CD8-positive, alpha-beta T cell (primary cell): ENCODE measurements at places on chromosomes 2 and 18.

GRCh38 chr2:223043164-223043941 is 8.6 kb upstream of the KCNE4 start:
- no peak for DNase-seq

DNA sequence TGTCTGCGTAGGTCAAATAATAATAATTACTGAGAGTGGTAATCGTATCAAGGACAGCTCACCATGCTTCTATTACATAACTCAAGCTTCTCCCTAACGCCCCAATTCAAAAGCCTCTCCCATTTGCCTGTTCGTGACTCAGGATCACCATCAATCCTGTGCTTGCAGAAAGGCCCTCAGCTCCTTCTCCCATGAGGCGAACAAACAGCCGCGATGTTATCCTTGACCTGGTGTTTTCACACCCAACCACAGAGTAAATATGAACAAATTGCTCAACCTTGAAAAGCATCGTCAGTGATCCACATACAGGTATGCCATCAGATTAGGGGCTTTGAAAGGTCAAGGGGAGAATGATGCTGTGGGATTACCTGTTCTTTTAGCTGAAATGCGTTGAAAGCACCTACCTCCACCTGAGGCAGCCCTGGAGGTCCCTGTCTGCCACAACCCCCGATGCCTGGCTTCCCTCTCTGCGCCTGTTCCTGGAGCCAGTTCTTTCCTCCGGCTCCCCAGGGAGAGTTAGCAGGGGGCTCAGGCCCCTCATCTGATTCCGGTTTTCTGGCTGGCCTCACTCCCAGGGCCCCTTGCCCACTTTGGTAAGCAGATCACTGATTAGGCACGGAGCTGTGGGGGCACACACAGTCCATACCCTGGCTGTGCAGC is 39.1 kb upstream of the ODC1 start:
- DNase-seq, result no peak

GRCh38 chr2:177147093-177147694 is 65.4 kb upstream of the HNRNPA3 start:
- DNase-seq, result no peak

DNA sequence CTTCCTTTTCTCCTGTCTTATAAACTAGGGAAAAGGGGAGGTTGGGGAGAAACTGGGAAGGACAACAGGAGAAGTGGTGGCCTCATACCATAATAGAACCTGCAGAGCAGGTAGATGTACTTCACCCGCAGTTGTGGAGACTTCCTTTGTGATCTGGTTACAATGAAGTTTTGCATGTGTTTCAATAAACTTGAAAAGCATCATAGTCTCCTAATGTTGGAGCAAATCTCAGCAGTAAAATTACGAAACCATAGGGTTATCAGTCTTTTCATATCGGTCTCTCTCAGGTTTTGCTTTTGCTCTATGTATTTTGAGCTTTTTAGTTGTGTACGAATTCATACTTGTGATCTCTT is 30.5 kb downstream of the ANO7 start:
- DNase-seq, result no peak

DNA sequence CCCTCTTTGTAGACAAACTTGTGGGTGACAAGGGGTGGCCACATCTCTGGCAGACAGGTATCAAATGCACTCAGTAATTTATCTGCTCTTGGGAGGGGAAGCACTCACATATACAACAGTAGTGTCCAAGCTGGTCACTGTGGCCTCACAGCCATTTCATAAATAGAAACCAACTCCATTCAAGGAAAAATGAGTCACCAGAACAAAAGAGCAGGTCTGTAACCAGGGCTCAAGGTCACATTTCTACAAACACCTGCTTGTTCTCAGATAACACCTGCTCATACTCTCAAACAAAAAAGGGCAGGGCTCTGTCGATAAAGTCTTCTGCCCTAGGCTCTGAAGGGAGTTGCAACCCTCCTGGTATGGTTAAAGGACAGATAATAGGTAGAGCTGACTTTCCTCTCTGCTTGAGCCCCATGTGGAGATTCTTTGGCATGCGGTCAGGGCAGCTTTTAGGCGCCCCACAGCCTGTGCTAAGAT is 459.0 kb downstream of the BCL11A start:
- DNase-seq, result no peak

- no peak for DNase-seq
These were observed 1642.5 kb upstream of the TMEFF2 start for GRCh38 chr2:193837111-193837738.
